Stimulated activated CD8-positive, alpha-beta memory T cell treated with anti-CD3 and anti-CD28 coated beads, Interleukin-12 subunit alpha, Interleukin-12 subunit beta, amount 100 ng/mL, for 4 hours (primary cell): ENCODE measurements at places on chromosomes 7 and 10.

DNA sequence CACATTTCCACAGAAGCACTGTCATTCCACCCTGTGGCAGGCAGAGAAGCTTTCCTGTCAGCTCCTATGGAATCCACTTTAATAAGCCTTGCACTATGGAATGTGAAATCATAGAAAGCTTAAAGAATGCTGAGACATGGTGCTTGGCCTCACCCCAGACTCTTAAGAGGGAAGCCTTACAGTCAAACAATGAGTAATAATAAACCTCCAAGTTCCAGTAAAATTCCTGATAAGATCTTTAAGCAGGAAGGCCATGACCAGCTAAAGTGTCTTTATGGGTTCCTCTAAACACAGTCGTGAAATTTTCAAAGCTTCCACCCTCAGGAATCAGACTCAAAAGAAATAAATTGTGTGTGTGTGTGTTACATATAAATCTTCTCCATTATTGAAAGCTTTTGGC is 11.9 kb upstream of the TEX36 start:
- DNase-seq: no peak

- DNase-seq: no peak
These were observed 43.1 kb upstream of the C10orf71 start for GRCh38 chr10:49255883-49256282.

DNA sequence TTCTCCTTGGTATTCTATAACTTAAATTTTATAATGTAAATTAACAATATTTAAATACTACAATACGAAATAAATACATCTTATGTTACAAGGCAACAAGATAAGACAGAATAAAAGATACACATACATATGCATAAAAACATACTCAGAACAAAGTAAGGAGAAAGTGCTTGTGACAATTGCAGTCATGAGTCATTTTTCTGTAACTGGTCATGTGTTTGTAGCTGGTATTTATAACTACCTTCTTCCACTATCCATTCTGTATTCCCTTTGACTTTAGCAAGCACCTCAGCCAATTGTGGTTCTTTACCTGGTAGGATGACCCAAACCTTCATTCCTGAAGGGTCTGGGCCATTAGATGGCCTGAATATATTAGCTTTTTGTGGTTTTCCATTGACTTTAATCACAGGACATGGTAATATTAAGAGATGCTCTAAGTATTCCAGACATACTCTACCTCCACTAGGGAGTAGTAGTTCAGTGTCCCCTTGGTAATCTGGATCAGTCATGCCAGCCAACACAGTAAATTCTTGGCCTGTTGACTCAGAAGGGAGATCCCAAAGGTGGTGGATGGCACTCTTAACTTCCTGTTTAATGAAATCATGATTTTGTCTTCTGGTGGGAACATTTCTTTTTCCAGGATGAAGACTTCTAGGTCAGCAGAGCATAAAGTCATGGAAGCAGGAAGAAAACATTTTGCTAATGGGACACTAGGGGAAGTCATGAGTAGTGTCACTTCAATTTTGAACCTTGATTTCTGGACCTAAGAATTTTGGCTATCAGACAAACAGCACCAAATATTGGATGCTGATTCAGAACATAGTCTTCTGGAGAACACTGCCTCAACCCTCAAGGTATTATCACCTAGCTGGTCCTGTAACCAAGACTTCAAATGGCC is 733.7 kb upstream of the IGFBP3 start:
- DNase-seq: no peak

GRCh38 chr7:75623390-75624133 is 115.2 kb downstream of the HIP1 start:
- DNase-seq: no peak

DNA sequence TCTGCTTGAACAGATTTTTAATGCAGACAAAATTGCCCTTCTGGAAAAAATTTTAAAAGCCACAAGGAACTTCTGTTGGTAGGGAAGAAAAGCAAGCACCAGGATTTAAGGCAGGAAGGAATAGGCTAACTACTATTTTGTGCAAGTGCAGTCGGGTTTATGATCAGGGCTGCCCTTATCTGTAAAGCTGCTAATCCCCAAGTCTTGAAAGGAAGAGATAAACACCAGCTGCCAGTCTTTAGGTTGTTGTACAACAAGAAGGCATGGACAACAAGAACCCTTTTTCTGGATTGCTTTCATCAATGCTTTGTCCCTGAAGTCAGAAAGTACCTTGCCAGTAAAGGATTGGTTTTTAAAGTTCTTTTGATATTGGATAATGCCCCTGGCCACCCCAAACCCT is 40.7 kb downstream of the RALA start:
- no peak for DNase-seq

DNA sequence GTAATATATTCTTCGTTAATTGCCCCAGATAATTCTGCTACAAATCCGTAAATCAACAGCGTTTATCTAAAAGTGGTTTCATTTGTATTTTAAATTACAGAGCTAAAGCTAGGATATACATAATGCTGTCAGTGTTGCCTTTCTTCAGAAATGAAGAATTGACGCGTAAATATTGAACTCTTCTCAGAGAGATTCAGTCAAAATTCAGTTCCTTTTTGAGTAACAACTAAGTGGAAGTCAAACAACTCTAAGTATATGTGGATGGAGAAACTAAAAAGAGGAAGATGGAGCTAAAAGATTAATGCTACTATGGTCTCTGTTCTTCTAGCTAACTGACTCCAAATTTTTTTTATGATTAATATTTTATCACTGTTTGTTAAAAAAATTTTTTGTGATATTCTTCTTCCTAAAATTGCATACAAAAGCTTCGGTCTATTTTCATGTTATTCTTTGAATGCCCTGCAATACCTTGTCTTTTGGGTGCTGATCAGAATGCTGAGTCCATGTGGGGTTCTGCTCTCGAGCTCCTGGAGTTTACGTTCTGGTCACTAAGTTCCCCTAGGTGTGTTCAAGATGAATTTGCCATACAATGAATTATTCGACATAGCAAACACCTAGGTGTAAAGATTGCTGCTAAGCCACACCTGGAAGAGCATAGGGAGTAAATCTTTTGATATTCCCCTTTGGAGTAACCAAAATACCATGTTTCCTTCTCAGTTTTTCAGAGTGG is 20.7 kb downstream of the MDFIC start:
- DNase-seq: no peak

- DNase-seq: no peak
These were observed 241.5 kb upstream of the PITRM1 start for GRCh38 chr10:3413937-3414666.

GRCh38 chr7:70387217-70387616 is 744.7 kb upstream of the GALNT17 start:
- no peak for DNase-seq

DNA sequence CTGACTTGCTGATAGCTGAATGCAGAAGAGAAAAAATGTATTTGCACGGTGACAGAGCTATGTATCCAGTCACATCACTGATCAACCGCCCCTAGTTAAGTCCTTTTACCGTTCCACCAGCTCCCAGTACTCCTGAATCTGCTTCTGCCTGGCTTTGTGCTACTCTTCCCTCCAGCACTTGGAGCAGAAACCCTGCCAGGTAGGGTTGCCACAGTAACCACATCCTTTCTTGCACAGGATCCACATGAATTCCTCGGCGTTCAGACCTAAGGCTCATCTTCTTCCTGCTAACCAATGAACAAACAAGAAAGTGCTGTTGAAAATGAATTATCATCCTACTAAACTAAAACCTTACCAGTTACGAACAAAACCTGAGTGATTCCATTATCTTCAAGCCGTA is 52.0 kb upstream of the KCTD7 start:
- no peak for DNase-seq

DNA sequence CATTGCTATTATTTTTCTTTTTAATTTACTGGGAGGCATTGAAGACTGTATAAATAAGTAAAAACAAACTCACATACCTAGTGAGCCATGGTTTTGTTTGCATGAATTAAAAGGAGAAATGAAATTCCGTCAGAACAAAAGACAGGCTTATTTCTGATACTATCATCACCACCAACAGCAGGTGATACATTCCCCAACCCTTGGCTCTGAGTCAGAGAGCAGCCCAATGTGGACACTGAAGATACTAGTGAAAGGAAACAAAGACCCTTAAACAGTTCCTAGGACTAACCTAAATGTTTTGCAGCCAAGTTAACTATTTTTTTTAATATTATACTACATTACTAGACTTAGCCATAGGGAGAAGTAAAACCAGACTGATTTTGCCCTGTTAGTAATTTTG is 31.6 kb downstream of the CHRM2 start:
- DNase-seq: no peak

GRCh38 chr10:86359111-86359510 is 7.5 kb downstream of the GRID1 start:
- no peak for DNase-seq

GRCh38 chr10:70137927-70138883 is 5.6 kb upstream of the AIFM2 start:
- DNase-seq: no peak

DNA sequence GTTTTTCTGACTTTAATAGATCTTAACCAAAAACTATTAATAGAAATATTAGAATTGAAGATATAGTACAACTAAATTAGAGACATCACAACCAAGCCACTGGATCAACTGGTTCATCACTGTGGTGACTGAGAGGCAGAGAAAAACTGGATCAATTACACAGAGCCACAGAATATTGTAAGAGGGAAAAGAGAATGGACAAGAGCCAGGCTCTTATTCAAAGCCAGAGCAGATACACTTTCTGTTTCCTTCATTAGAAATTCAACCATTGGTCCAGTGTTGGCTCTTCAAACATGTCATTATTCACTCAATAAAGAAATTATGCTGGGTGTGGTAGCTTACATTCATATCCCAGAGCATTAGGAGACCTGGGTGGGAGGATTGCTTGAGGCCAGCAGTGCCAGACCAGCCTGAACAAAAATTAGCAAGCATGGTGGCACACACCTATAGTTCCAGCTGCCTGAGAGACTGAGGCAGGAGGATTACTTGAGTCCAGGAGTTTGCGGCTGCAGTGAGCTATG is 295.1 kb downstream of the NEBL start:
- no peak for DNase-seq

DNA sequence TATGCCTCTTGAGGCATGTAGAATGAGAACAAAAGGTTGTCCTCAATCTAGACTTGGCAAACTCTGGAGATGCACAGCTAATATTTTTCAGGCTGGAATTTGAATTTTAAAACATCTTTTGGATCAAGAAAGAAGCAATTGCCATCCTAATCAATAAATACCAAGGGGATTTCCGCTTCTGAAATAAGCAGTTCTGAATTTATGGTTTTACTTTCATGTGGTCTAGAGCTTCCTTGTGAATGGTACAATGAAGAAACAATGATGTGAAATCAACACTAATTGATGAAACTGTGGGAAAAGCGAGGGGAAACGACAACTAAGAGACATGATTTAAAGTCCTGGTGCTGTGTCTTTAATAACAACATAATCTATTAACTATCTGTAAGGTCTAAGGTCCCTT is 1202.7 kb downstream of the SORCS3 start:
- DNase-seq: no peak

- DNase-seq: no peak
These were observed 316.5 kb upstream of the IMMP2L start for GRCh38 chr7:111878785-111879184.

- no peak for DNase-seq
These were observed 46.1 kb upstream of the EXOC6 start for GRCh38 chr10:92801978-92802872.

GRCh38 chr10:88541116-88541626 is 41.9 kb downstream of the RNLS start:
- DNase-seq: no peak

- no peak for DNase-seq
These were observed 464 bp downstream of the DENND2A start for GRCh38 chr7:140640060-140640637.

- DNase-seq: no peak
These were observed 39.6 kb downstream of the TET1 start for GRCh38 chr10:68599771-68600040.

DNA sequence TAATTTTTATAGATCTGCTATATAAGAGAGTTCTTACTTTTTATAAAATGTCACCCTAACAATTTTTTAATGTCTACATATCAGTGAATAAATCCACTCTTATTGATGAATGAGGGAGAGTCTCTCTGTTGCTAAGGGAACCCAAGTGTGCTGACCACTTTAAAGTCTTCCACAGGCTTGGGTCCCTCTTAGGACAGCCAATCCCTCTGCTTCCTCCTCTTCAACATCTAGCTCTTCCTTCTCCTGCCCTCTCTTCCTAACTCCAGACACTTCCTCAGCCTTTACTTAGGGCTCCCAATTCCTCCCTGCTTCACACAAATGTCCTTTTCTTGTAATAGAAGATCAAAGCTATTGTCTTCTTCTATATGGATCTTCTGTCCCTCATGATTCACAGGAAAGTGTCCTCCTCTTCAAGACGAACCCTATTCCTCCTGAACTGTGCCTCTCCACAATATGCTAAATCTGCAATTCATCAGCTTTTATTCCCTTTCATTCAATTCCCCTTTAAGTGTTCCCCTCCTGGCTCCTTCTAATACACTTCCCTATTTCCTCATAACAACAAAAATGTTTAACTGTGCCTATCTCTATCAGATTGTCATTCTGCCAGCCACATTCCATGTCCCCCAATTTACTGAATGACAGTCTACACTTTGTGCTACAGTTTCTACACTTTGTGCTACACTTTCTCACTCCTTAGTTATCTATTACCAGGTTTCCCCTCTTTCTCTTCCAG is 37.7 kb downstream of the CDK6 start:
- no peak for DNase-seq

DNA sequence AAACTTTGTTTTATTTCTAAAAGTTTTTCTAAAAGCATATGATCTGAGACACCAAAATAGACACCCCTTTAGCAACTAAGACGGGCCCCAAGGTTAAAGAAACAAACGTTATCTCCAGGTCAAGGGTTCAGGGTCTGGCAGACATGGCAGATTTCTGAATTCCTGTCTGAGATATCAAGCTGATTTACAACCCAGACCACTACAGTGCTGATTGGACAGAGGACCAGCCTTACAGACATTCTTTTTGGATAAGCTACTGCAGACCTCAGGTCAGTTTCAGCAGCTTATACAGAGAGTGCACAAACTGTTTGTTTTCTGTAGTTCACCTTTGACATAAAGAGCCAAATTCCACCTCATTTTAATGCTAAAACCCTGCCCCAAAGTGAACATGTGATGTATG is 34.8 kb downstream of the SVOPL start:
- no peak for DNase-seq

GRCh38 chr7:83359108-83359507 is 196.4 kb upstream of the PCLO start:
- DNase-seq: no peak

DNA sequence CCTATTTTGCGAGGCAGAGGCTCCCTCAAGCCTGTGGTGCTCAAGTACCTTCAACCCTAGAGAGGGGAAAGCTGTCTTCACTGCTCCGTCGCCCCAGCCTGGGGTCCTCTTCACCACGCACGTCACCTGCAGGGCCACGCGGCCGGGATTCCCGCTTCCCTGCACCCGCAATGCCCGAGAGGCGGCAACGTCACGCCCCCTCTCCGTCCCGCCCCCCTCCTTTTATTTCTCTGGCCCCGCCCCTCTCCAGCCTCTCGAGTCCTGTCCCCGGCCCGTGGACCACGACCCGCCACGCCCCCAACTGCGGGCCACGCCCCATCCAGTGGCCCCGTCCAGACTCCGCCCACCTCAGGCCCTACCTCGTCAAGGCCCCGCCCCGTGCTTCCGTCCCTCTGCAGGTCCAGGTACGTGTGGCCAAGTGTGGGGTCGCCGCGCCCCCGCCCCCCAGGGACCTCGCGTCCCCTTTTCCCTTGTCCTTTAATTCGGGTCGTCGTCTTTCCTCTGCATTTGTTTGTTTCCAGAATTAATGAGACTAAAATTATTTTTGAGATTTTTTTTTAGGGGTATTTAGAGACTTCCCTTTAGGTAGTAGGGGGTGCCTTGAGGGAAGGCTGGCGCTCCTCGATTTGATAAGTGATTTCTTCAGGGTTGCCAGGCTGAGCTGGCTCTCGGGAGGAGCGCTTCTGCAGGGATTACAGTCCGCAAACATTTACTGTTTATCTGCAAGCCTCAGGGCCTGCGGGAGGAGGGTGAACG is 69.8 kb upstream of the BAIAP2L1 start:
- no peak for DNase-seq
